ENCODE measurements at places on chromosomes 2 and 18.
A peak's percentile ranks its signal among the peaks of the same experiment; 100 is the strongest.

GRCh38 chr2:231245249-231246094, 47.0 kb downstream of the ARMC9 start:
- no peak for DNase-seq

DNA sequence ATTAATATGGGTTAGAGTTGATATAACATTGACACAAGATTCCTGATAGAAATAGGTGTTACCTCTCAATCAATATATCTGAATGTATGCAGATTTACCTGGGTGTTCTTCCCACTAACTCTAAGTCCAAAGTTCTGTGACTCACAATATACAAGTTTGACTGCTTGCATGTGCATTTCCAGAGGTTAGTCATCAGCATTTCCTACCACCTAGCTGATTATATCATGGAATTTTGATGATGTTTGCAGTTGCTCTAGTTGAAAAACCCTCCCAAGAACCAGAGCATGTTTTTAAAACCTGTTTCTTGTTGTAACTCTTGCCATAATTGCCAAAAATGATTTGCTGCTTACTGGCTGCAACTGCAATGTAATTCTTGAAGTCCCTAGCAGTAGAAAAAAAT, 15.0 kb upstream of the DSG1 start:
- no peak for DNase-seq

DNA sequence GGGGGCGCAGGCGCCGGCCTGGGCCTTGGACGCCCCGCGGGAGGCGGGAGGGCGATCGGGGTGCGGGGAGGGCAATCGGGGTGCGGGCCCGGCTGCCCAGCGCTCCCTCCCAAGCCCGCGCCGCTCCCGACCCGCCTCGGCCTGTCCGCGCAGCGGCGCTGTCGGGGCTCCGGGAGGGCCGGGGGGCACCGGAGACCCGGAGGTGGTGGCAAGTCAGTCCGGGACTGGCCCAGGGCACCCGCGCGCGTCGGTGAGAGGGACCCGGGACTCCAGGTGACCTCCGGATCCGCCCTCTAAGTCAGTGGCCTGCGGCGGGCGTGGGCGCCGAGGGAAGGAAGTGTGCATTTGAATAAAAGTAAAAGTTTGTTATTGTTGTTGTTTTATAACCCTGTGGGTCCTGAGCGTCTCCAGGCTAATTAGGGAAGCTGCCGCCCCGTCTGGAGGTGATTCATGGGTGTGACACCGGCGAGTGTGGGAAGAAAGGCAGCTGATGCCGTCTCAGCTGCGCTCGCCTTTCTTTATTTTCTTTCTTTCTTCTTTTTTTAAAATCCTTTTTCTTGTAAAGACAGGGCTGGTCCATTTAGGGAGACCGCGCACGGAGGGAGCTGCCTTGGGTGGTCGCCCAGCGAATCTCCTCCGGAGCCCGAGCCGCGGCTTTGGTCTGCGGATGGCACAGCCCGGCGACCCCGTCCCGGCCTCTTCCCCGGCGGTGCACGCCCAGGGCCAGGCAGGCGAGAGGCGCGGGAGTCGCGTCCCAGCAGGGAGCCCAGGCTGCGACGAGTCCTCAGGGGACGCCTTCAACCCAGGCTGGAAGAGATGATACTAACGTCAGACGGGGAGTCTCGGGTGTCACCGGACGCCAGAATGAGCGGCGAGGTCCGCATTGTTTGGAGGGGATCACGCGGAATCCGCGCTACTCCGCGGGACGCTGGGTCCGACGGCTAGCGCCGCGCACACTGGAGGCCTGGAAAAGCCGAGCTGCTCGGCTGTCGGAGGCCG, 627 bp upstream of the CRACDL start:
- no peak for DNase-seq

DNA sequence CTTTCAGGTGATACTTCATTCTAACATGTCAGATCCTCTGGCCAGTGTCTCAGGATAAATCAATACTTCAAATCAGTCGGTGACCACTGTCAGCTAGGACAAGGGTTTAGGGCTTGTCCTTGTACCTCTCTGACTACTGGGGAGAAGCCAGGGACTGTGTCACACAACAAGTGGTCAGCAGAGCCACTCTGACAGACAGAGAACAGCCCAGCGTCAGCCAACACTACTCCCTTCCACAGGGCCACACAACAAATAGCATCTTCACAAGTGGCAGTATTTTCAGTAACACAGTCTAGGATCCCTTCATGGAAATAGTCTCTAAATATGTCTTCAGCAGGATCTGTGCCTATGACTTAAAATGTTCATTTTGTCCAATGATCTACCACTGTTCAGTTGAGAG, 14.2 kb downstream of the FLACC1 start:
- DNase-seq = no peak

- DNase-seq = peak; percentile 48
Measured at GRCh38 chr2:238096311-238097011, 3.7 kb upstream of the ESPNL start.

DNA sequence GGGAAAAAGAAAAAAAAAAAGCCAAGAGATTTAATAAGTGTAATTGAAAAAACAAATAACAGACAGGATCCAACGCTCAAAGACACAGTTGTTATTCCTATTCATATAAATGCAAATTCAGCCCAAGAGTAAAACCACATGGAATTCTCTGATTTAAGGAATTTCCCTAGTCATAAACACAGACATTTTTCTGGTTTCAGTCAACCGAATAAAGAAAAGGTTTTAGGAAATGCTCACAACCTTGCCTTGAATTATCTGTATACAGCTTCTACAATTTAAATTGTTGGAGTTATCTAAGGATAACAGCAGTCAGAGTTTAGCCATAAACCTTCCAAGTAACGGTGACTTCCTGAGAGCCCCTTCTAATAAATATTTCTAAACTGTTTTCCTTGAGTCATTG, 122.7 kb downstream of the VWC2L start:
- no peak for DNase-seq

GRCh38 chr2:217827430-217828201, 175.2 kb downstream of the TNS1 start:
- no peak for DNase-seq

GRCh38 chr2:180050246-180050645, 43.1 kb upstream of the CWC22 start:
- no peak for DNase-seq

GRCh38 chr2:58339548-58340243, 98.6 kb upstream of the FANCL start:
- no peak for DNase-seq

DNA sequence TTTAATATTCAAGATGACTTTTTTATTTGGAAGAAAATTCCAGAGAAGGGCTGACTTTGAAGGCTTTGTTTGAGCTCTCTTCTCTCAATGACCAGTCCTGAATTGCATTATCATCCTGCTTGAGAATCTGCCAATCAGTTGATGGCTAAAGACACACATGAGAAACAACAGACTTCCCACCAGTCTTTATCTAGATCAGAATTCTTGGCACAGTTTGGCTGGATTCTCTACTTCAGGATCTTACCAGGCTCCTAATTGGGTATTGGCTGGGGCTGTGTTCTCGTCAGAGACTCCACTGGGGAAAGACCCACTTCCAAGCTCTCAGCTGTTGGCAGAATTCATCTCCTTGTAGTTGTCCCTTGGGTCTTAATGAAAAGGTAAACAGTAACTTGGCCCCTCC, 86.0 kb downstream of the WDSUB1 start:
- DNase-seq = no peak

GRCh38 chr2:234493796-234494195, 3.1 kb downstream of the ARL4C start:
- DNase-seq = no peak

- no peak for DNase-seq
Measured at GRCh38 chr2:232073026-232073425, 111.5 kb downstream of the DIS3L2 start.

- no peak for DNase-seq
Measured at GRCh38 chr2:102185347-102185746, 1.5 kb upstream of the IL1RL2 start.

GRCh38 chr2:64035072-64035942, 16.1 kb upstream of the VPS54 start:
- no peak for DNase-seq

- no peak for DNase-seq
Measured at GRCh38 chr2:28637066-28638047, 114.3 kb upstream of the PPP1CB start.

DNA sequence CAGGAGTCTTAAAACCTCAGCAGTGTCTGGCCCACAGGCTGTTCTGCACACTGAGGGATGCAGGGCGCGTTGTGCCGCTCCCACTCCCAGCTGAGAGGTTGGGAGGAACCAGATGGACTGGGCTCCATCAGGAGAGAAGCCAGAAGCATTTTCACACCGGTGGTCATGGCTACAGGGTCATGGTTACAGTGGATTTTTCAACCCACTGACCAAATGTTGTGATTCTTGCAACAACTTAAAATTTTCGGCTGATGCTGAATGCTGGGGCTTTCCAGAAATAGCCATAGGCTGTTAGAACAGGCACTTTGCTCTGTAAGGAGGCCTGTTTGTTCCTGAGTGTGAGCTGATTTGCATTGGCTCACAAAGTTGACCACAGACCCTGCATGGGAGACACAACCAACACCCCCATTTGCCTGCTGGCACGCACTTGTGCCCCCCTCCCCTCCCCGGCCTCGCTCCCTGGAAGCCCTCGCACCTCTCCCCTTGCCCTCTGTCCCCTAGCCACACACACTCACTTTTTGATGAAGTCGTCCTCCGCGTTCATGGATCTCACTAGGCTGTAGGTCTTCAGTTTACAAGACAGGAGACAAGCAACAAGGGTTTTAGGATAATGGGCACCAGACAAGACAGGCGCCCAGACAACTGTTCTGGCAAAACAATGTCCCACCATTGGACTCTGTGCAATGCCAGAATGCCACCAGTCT, 3.4 kb downstream of the LPIN1 start:
- no peak for DNase-seq

GRCh38 chr2:43178602-43179542, 47.5 kb downstream of the ZFP36L2 start:
- no peak for DNase-seq

- peak; percentile 86 for DNase-seq
Measured at GRCh38 chr2:30239308-30239985, 8.1 kb downstream of the LBH start.

DNA sequence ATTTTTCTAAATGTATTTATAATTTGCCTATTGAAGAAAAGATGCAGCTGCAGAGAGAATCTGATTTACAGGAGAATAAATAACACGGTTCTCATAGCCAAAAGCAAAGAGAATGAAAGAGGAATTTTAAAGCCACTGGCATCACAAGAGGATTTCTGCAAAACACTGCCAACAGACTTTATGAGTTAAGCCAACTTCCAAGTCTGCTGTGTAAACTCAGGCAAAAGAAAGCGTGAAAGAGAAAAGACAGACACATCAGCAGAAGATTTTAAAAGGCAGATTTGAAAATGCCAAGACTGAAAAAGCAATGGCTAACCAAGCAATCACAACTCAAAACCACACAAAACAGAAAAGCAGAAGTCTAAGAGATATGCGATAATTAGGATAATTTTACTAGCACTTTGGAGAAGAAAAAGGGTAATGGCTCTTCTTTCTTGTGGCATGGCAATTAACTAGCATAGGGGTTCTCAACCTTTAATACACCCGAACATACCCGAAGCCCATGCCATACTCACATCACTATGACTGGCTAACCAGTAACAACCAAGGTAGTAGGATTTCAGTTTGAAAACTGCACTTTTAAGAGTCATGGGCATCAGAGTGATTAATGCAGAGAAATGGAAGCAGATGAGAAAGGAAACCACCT, 4.9 kb downstream of the DARS1 start:
- no peak for DNase-seq

- no peak for DNase-seq
Measured at GRCh38 chr2:38712871-38713270, 38.3 kb downstream of the SRSF7 start.

DNA sequence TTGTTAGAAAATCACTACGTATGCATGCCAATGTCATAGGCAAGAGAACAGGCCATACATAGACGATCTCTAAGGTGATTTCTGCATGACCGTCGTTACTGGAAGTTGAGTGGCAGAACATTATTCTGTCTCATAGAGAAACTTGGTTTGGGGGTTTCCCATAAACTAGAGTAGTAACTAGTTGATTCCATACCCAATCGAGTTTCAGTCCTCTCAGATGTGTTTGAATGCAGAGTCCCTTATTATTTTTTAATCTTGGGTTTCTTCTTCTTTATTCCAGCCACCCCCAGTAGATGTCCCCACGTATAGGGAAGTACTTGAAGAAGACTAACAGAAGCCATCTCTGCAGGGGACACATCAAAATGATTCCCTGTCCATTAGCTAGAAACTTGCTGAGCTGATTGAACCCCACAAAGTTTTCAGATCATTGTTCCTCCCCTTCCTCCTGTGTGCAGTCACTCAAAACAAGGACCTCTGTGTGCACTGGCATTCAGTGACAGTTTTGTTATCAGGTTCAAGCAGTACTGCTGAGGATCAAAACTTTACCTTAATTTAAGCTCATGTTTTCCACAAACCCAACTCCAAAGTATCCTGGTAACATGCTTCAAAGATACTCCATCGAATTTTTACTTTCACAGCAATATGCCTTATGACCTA, 68.4 kb upstream of the CDCA7 start:
- no peak for DNase-seq

DNA sequence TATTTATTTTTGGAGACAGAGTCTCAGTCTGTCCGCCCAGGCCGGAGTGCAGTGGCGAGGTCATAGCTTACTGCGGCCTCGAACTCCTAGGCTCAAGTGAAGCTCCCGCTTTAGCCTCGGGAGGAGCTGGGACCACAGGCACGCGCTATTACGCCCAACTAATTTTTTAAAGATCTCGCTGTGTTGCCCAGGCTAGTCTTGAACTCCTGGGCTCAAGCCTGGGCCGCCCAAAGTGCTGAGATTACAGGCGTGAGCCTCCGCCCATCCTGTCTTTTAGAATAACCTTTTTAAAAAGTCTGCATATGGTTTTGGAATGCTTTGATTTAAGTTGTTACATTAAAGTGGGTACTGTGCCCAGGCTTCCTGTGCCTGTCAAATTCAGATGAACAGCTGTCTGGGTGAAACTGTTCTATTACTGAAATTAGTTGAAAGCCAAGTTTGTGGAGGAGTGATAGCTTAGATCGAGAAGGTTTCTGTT, 944 bp downstream of the RAB3GAP1 start:
- DNase-seq = peak; percentile 61

DNA sequence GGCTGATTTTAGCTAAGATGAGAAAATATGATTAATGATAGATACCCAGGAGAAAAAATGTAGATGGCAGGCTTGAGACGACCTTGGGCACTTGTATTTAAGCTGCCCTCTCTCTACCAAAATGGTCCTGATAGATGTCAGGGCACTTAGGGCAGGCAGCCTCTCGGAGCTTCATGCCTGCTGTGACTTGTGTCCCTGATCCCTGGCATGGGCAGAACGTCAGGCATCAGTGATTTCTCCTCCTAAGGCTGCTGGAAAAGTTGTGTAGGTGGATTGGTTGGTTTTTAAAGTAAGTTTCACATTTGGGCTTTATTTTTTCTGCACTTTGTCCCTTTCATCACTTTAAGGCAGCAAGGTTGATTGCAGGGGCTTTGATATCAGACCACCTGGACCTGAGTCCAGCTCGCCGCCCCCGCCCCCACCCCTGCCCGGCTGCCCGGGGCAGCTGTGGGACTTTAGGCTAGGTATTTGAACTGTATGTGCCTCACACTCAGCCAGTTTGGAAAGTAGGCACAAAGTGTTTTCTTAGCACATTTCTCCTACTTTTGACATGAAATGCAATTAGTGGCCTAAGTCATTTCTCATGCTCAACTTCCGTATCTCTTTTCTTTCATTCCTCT, 35.0 kb upstream of the SCLY start:
- DNase-seq = no peak

- no peak for DNase-seq
Measured at GRCh38 chr18:6566338-6566911, 151.7 kb upstream of the L3MBTL4 start.

All from activated CD8-positive, alpha-beta memory T cell treated with anti-CD3 and anti-CD28 coated beads, Interleukin-2, amount 50 U/mL, for 48 hours (primary cell).